RPMI7951 (cell line): ENCODE measurements at places on chromosomes 7 and 10. TPM values are rescaled to one million over a fixed set of nuclear protein-coding genes. Genes with fewer than 3 reads are reported as not detected.
A peak's percentile ranks its signal among the peaks of the same experiment; 100 is the strongest.

DNA sequence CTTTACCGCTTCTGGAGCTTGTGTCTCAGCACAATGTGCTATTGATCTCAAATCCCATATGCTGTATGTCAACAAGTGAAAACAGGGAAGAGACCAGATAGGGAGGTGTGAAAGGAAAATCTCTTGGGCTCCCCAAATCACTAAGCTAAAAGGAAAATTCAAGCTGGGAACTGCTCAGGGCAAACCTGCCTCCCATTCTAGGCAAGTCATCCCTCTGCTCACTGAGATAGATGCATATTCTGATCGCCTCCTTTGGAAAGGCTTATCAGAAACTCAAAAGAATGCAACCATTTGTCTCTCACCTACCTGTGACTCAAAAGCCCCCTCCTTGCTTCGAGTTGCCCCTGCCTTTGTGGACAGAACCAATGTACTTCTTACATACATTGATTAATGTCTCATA is 161.1 kb upstream of the LYZL1 start:
- no peak for DNase-seq

- no peak for DNase-seq
These were observed 168.8 kb upstream of the RHOBTB1 start for GRCh38 chr10:61112771-61113170.

DNA sequence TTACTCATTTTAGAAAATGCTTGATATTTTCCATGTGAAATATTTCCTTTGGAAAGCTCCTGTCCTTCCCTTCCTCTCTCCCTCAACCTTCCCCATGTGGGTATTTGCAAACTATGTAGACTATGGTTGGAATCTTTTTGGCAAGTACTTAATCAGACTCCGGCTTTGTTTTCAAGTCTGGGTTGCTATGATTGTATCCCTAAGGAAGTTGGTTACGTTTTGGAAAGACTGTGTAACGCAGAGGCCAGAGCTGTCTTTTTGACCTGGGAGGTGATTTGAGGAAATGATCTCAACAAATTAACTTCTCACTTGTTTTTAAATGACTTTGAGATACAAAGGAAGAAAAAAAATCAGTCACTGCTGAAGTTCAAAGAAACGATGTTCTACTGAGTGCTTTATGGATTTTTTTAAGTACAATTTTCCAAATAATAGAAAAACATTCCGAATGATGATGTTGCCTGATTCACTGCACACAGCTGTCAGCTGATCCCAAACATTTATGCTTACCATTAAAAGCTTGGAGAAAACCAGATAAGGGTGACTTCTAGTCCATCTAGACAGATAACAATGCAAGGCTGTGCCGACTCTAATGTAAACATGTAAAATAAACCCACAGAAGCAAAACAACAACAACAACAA is 145.5 kb upstream of the CELF2 start:
- DNase-seq: peak; percentile 32

GRCh38 chr10:91354166-91355075 is 55.7 kb upstream of the HECTD2 start:
- no peak for DNase-seq

- no peak for DNase-seq
These were observed 5.5 kb downstream of the NCOA4 start for GRCh38 chr10:46024948-46025347.

GRCh38 chr7:88758381-88759229 is 895 bp upstream of the ZNF804B start:
- DNase-seq: no peak

GRCh38 chr10:124640538-124641231 is 103.5 kb downstream of the FAM53B start:
- peak; percentile 3 for DNase-seq

GRCh38 chr10:109327266-109327665 is 596.0 kb downstream of the XPNPEP1 start:
- DNase-seq: no peak

GRCh38 chr10:88707429-88708155 is 1.5 kb downstream of the LIPK start:
- peak; percentile 73 for DNase-seq

DNA sequence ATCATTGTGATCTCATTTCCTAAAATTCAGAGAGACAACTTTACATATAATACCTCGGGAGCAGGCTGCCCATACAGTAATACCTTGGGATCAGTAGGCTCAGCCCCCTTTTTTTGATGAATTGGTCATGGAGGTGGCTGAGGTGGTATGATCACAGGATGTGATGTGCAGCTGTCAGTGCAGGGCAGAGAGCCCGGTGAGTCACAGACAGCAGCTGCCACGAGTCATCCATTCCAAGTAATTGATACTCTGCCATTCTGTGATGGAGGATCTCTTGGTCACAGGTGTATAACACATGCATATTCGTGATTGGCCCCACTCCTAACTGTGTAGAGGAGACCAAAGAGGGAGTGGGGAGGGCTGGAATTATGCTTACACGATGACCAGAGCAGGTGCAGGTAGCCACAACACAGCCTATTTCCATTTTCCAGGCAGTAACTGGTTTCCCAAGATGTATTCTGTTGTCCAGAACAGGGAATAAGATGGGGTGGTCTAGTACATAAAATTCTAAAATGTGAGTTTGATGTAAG is 14.1 kb downstream of the NRCAM start:
- DNase-seq: peak; percentile 14

- no peak for DNase-seq
These were observed 55.2 kb downstream of the CDK6 start for GRCh38 chr7:92781117-92781720.

GRCh38 chr7:98116656-98117461 is 10.2 kb downstream of the LMTK2 start:
- no peak for DNase-seq

DNA sequence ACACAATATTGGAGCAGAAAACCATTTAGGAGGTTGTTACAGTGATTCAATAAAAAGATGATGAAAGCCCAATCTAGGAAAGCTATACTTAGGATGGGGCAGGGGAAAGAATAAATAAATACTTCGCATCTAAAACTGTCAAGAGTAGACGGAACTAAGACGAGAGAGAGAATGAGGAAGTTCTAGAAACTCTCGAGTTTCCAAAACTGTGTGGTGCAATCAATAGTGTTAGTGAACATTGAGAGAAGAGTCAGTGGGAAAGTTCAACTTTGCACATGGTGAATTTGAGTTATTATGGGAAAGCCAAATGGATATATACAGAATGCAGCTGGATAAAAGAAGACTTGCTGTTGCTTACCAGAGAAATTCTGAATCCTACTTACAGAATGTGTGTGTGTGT is 133.8 kb upstream of the MEOX2 start:
- no peak for DNase-seq

DNA sequence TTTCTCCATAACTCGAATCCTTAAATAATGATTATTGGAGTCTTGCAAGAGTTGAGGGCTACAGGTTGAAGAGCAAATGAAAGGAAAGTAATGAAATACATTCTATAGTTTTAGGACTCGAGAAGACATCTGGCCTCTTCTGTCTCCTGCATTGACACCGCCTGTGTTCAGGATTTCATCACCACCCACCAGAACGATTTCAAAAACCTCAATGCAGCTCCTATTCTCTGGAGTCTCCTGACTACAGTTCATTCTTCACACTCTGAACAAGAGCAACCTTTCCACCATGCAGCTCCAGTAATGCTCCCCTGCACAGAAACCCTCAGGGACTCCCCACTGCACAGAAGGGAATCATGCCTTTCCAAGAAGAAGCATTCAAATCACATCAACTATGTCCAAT is 5.5 kb downstream of the IL15RA start:
- DNase-seq: no peak

GRCh38 chr7:90825779-90826178 is 229.7 kb downstream of the CDK14 start:
- peak; percentile 7 for DNase-seq

MTERF1 gene
- 12.8 and 15.9 TPM in 2 replicates for total RNA-seq

NAT16 gene
- total RNA-seq: not detected in 2 replicates

CPXM2 gene
- 0.29 and 0.60 TPM in 2 replicates for total RNA-seq

FKBP6 gene
- total RNA-seq: not detected in 2 replicates

RNF32 gene
- total RNA-seq: 1.3 and 1.7 TPM in 2 replicates

SPDYE6 gene
- 0.24 TPM in 1 of 2 replicates, not detected in the other for total RNA-seq
